ENCODE measurements at places on chromosomes 6 and 20.

DNA sequence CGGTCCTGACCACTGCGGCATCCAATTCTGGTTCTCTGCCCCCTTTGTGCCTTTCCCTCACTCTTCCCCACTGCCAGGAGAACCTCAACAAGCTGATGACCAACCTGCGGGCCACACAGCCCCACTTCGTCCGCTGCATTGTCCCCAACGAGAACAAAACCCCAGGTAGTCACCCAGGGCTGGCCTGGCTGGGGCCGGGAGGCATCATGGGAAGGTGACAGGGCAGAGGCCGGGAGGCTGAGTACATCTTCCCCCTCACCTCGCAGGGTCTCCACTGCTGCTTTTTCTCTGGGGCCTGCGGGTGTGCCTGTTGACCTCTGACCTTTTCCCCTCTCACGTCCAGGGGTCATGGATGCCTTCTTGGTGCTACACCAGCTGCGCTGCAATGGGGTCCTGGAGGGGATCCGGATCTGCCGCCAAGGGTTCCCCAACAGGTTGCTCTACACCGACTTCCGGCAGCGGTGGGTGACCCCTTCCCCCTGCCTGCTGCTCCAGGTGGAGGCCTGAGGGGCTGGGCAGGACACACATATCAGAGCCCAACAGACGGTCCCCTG is 35.1 kb downstream of the MYH7B start:
- DNase-seq = no peak

DNA sequence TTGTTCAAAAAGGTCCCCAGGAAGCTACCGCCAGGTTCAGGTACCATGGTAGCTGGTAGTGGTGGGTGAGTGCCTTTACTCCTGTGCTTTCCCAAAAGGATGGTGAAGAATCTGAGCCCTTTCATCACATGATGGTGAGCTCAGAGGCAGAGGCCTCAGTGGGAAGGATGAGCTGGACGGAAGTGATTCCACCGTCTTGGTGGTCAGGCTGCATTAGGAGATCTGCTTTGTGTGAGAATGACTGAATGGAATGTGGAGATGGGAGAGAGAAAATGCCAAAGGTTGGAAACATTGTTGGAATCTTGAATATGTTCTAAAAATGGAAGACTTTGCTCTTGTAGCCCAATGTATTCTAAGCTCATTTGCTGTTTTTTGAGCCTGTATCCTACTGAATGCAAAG is 108.1 kb upstream of the SCP2D1 start:
- no peak for DNase-seq

GRCh38 chr6:1910621-1911407 is 301.1 kb downstream of the FOXC1 start:
- no peak for DNase-seq

GRCh38 chr6:17015144-17015543 is 86.7 kb upstream of the STMND1 start:
- DNase-seq = no peak

GRCh38 chr6:87572883-87573282 is 16.9 kb downstream of the RARS2 start:
- DNase-seq = no peak

- no peak for DNase-seq
These were observed 1.9 kb upstream of the SRSF3 start for GRCh38 chr6:36592221-36592655.

GRCh38 chr6:75098709-75099108 is 107.1 kb downstream of the COL12A1 start:
- no peak for DNase-seq

GRCh38 chr20:38603286-38603685 is 1.7 kb downstream of the ARHGAP40 start:
- DNase-seq = no peak

DNA sequence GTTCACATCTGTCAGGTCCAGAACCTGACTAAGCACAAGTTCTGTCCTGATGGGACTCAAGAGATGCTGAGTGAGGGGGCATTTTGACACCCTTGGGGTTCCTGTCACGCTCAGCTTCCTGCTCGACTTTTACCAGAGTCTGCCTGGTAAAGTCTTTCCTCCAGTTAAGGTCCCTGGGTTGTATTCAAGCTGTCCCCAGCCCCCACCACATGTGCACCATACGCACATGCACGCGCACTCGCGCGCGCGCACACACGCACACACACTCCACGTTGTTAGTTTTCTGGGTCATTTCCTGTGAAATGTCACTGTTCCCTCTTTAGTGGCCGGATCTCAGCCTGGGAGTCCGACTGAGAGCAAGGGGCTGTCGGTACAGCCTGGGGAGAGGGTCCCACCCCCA is 166.1 kb downstream of the GMPR start:
- DNase-seq = no peak

GRCh38 chr20:44166477-44166876 is 20.5 kb downstream of the JPH2 start:
- no peak for DNase-seq

DNA sequence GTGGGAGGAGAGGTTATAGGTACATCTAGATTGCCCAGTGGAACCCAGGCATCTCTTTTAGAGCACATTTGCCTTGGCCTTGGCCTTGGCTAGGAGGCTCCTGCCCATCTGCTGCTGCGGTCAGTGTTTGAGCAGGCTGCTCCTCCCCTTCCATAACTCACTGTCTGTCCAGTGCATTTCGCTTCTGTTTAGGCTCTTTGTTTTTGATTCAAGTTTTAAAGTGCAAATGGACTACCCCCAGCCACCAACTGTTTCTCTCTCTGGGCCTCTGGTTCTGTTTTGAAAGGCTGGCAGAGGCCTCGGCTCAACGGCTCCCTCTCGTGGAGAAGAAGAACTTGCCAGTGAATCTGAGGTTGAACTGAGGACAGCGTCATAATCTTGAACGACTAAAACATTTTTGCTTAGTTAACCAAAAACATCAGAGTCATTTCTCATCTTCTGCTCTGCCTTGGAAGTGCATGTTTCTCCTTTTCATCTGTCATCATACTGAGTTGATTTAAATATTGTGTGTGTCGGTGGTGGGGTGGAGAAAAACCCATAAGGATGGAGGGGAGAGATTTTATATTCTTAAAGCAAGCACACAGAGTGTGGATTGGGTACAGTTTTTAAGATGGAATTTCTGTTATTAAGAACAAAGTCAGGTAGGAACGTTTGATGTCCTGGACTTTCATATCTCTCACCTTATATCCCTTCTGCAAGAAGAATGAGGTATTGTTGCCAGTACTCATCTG is 171.4 kb downstream of the DTNBP1 start:
- no peak for DNase-seq

- DNase-seq = no peak
These were observed 85.6 kb upstream of the SSTR4 start for GRCh38 chr20:22949331-22950109.

- DNase-seq = no peak
These were observed 69.7 kb upstream of the HINT3 start for GRCh38 chr6:125886914-125887313.

GRCh38 chr6:5174244-5174643 is 86.5 kb downstream of the LYRM4 start:
- no peak for DNase-seq

- DNase-seq = no peak
These were observed 33.9 kb upstream of the BCLAF1 start for GRCh38 chr6:136323431-136324112.

DNA sequence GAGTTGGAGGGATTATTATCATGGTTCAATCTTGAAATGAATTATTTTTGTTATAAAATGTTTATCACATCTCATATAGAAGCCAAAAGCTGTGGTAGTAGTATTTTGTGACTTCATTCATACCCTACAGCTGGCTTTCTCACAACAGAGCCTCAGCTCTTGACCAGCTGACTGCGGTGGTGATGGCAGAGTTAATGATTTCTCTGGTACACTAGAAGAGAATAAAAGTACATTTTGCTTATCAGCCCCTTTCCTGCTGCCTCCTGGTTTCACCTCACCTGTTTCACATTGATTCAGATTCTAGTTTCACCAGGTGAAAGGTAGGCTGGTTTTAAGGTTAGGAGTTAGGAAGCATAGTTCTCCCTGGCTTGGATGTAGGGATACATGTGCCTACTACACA is 55.7 kb downstream of the AFG1L start:
- no peak for DNase-seq

- no peak for DNase-seq
These were observed 81.2 kb downstream of the UNC5CL start for GRCh38 chr6:40957616-40958492.

- no peak for DNase-seq
These were observed at the start of gene SYNJ2 for GRCh38 chr6:157981395-157982101. Gene SYNJ2, plus strand, starts transcription at chr6:157981863. Its CDS starts 99 bp downstream, at chr6:157981962.

DNA sequence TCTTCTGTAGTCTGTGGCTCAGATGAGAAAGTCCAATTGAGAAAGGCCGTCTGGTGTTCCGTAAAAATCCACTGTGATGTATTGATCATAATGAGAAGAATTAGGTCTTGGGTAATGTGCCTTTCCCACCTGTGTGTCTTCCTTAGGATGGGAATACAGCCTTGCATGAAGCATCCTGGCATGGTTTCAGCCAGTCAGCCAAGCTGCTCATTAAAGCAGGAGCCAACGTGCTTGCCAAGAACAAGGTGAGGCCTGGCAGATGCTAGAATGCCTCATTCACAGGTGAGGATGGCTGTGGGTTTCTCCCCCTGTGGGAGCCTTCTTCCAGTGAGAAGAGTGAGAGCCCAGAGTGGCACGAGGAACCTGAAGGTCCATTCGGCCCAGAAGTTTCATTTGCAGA is 32.7 kb downstream of the LYRM2 start:
- DNase-seq = no peak

DNA sequence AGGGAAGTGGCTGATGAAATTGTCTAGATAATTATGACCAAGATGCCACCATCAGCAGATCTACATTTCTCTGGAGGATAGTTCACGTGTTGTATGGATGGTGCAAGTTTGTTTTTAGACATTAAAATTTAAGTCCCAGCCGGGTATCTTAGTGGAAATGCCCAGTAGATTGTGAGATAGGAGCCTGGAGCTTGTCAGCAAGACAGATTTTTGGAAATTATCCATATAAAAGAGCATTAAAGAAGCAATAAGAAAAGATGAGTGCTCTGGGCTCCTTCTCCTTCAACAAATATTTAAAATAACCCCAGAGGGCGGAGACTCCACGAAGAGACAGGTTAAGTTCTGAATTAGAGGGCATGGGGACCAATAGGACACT is 47.6 kb upstream of the SMLR1 start:
- DNase-seq = no peak

DNA sequence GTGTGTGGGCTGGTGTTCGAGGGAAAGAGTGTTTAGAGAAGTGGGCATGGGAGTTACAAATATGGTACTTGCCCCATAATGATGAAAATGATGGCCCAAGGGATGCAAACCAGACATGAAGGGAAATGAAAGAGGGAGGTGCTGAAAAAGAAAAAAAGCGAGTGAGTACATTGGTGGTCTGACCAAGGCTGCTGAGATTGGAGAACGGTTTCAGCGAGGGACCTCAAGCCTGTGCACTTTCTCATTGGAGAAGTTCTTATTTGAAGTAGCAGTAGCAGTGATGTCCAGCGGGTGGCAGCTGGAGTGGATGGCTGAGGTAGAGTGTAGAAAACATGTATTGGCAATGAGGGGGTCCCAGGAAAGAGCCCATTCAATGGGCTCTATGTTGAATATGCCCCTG is 54.8 kb downstream of the TNFAIP3 start:
- no peak for DNase-seq

DNA sequence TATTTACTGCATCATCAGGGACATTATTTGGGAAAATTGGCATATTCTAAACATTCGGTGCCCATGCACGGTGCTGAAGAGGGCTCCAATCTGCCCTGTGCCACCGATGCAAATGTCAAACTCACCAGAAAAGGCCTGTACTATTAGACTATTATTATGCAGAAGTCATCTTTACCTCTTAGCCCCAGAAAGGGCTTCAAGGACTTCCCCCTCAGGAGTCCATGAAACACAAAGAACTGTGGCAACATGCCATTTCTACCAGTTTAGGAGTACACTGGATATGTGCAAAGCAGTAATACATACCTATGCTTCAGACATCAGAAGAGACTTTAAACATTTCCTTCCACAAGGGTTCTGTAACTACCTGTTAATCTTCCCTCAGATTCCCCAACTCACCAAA is 8.6 kb downstream of the DIDO1 start:
- no peak for DNase-seq

DNA sequence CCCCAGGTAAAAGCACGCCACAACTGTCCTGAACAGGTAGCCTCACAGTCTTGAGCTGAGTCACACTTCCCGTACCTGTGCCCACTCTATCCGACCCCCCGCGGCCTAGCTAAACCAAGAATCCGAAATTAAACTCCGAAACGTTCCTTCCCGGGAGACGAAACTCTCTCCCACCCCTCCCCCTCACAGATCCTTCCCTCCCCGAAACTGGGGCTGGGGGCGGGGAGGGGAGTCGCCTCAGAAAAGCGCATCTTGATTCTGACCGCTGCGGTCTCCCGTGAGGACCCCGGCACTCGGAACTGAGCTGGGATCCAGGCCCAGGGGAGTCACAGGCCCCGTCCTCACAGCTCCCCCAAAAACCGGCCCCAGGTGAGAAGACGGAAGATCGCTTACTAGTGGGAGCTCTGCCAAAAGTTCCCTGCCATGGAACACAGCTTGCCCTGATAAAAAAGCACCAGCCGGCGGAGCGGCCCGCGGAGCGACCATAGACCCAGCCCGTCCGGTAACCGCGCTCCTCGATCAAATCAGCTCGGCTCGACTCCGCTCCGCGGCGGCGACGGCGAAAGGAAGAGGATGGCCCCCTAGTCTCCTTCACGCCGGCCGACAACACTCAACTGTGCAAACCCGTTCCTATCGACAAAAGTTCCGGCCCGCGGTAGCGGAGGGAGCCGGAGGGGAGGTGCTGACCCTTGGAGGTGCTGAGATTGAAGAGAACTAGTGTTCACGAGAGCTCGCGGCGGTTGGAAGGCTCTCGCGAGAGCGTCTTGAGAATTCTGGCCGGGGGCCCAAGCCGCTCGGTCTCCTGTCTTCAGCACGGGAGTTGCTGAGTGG is at the start of gene CCNC:
Gene CCNC, minus strand, starts transcription at position 558 of the 831 bp plus-strand sequence. Its CDS starts 133 bp downstream, at position 425.
- DNase-seq = peak; percentile 96

DNA sequence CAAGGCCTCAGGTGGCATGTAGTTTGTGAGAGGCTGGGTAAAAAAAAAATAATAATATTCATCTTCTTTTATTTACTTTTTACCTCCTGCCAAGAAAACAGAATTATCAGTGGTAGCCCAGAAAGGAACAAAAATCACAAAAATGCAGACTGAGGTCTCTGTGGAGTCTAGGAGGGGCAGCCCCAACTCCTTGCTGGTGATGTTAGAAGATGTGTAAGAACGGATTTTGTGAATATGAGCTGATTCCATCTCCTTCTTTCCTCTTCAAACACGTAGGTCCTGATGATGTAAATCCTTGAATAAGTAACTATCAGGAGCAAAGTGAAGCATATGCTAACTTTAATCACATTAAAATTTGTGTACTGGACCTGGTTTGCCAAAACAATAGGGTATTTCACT is 226.8 kb downstream of the EYA4 start:
- DNase-seq = no peak

DNA sequence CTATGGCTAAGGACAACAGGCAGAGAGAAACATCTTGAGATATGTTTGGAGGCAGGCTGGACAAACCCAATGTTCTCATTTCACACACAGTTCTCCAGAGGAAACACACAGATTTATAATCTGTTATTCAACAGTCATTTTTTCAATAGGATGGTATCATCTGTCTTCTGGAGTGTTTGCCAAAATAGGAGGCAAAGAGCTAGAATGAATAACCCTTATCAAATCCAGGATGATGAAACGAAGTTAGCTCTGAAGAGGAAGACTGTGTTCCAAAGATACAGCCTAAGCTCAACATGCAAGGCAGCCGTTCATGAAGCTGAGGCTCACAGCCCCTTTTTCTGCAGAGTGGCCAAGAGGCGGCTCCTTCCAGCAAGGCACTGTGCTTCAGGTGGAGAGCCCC is 70.8 kb downstream of the PPP1R3G start:
- no peak for DNase-seq
